ENCODE measurements at places on chromosomes 6 and 20. TPM values are rescaled to one million over a fixed set of nuclear protein-coding genes. Genes with fewer than 3 reads are reported as not detected.

Gene MEP1A
- not detected for total RNA-seq

Gene ARFGEF2
- 34.5 TPM for total RNA-seq

Gene PRDM1
- 11.1 TPM for total RNA-seq

DNA sequence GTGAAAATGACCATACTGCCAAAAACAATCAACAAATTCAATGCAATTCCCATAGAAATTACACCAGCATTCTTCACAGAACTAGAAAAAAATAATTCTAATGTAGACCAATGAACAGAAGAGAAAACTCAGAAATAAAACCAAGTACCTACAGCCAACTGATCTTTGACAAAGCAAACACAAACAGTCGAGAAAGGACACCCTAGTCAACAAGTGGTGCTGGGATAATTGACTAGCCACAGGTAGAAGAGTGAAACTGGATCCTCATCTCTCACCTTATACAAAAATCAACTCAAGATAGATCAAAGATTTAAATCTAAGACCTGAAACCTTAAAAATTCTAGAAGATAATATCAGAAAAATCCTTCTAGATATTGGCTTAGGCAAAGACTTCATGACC lies 44.5 kb upstream of the ZNF133 start:
- no peak overlapping the region for H3K27ac ChIP-seq
- H3K4me1 ChIP-seq = no peaks in the 10 kb centered on the region
- H3K4me3 ChIP-seq = no peak overlapping the region
- no peak for DNase-seq

DNA sequence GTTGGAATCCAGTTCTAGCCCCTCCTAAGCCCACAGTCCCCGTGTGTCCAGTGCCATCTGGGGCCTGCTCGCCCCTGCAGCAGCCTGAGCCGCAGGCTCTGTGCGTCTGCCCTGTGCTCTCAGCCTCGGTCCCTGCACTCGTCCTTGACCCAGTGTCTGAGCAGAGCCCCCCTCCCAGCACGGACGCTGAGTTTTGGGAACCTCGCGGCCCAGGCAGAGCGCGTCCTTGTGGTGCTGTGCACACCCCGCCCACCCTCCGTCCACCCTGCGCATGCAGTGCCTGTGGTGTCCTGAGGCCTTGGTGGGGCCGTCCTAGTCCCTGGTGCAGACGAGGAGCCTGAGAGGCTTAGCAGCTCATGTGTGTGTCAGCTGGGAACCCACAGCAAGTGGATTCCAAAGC lies 31.6 kb downstream of the OSBPL2 start:
- no peak for DNase-seq
- no peak overlapping the region for H3K4me3 ChIP-seq
- H3K36me3 ChIP-seq = no peaks in the 10 kb centered on the region

- no peaks in the 10 kb centered on the region for H3K36me3 ChIP-seq
- peak; percentile 4 for DNase-seq
- H3K4me3 ChIP-seq = no peak overlapping the region
- H3K4me1 ChIP-seq = no peaks in the 10 kb centered on the region
- H3K27ac ChIP-seq = no peak overlapping the region
Observed at GRCh38 chr6:30411515-30412207, 66.7 kb downstream of the RPP21 start.

GRCh38 chr6:14231071-14231483 lies 113.5 kb downstream of the CD83 start:
- no peaks in the 10 kb centered on the region for H3K27me3 ChIP-seq
- no peaks in the 10 kb centered on the region for H3K4me1 ChIP-seq
- no peak overlapping the region for H3K27ac ChIP-seq
- H3K36me3 ChIP-seq = no peaks in the 10 kb centered on the region
- DNase-seq = no peak

GRCh38 chr6:105851113-105851580 lies 235.0 kb upstream of the PRDM1 start:
- H3K27me3 ChIP-seq = no peaks in the 10 kb centered on the region
- no peaks in the 10 kb centered on the region for H3K4me1 ChIP-seq
- no peak overlapping the region for H3K27ac ChIP-seq
- DNase-seq = peak; percentile 87
- no peaks in the 10 kb centered on the region for H3K36me3 ChIP-seq

Data from left lung (tissue), 14 donors.